CD4-positive, alpha-beta T cell (primary cell): ENCODE measurements at places on chromosomes 6 and 20. TPM values are rescaled to one million over a fixed set of nuclear protein-coding genes. Genes with fewer than 3 reads are reported as not detected.
A peak's percentile ranks its signal among the peaks of the same experiment; 100 is the strongest.

The JPH2 gene
- not detected for total RNA-seq

The TMC2 gene
- total RNA-seq, result not detected

The LY6G6C gene
- total RNA-seq, result not detected

The LTB gene
- 239 TPM for total RNA-seq

The UTRN gene
- total RNA-seq, result 153 TPM

The HEY2 gene
- 0.30 TPM for total RNA-seq

The PBOV1 gene
- not detected for total RNA-seq

The MAFB gene
- 3.3 TPM for total RNA-seq

The ID4 gene
- total RNA-seq, result not detected

The FOXC1 gene
- total RNA-seq, result not detected

DNA sequence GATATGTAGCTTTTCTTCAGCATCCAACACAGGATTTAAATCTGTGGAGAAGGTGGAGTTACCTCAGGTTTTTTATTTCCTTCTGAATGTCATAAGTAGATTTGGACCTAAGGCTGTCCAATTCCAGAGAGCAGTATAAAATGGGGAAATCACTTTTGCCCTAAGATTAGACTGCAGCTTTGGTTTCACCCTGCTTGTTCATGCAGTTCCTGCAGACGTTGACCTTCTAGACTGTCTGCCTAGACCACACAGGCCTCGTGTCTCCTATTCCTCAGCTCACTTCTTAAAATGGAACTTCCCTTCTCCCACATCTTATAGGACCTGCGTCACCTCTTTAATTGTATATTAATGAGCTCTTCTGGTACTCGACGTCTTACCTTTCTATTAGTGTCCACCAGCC is 26.0 kb upstream of the C6orf62 start:
- DNase-seq, result no peak

GRCh38 chr6:30908700-30909099 is 693 bp downstream of the GTF2H4 start:
- DNase-seq, result no peak

GRCh38 chr6:159929819-159930218 is 39.0 kb downstream of the MAS1 start:
- peak; percentile 15 for DNase-seq

DNA sequence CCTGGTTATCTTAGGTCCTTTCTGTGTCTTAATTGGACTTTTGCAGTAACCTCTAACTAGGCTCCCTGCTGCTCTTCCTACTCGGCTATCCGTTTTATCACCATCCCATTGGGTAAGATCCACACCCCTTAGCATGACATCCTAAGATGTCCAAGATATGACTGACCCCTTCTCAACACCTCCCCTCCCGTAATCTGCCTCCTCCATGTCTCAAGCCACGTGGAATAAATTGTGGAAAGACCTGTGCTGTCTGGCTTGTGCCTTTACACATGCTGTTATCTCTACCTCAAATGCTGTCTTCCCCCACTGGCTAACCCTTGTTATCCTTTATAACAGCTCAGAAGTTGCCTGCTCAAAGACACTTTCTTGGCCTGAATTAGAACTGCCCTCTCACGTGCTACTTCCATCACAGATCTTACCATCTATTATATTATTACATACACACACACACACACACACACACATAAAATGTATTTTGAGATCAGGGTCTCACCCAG is 26.5 kb downstream of the EIF2S2 start:
- DNase-seq, result no peak

GRCh38 chr20:12016291-12016690 is 98.6 kb downstream of the BTBD3 start:
- DNase-seq, result no peak

- no peak for DNase-seq
Observed at GRCh38 chr6:122405417-122405816, 6.0 kb downstream of the HSF2 start.

DNA sequence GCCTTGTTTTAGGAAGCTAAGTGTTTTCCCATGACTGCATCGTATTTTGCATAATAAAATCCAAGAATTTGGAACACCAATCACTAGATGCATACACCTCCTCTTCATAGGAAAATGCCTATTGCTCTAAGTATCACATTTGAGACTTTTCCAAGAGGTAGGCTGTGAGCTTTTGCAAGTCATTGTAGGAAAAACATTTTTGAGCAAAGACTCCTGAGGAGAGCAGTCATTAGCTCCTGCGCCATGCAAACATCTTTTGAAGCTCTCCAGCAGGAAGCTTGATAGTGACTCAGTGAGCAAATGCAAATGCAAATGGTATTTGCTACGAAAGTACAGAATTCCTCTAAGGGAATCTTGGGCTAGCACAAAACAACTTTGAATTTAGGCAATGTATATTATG is 750.4 kb downstream of the QKI start:
- no peak for DNase-seq

GRCh38 chr6:140236732-140237131 is 862.3 kb upstream of the CITED2 start:
- no peak for DNase-seq

DNA sequence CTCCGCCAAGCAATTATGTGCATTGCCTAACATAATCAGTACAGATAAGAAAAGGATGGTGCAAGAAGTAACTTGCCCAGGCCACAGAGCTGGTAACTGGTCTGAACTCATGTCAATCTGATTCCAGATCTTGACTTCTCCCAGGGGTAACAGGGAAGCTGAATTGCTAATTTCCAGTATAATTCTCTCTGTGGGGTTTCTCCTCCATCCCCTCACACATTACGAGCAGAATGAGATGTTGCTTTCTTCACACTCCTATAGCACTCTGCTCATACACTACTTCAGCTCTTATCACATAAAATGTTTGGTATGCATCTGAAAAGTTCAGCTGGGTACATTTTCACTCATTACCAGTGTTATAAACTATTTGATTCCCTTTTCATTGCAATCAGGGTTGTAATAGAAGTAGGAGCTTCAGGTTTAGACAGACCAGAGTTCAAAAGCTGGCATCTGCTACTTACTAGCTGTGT is 24.0 kb upstream of the LRRC1 start:
- no peak for DNase-seq

GRCh38 chr6:40661726-40662125 is 74.6 kb upstream of the LRFN2 start:
- DNase-seq, result no peak

GRCh38 chr6:101011186-101011585 is 130.1 kb upstream of the ASCC3 start:
- DNase-seq, result peak; percentile 63

DNA sequence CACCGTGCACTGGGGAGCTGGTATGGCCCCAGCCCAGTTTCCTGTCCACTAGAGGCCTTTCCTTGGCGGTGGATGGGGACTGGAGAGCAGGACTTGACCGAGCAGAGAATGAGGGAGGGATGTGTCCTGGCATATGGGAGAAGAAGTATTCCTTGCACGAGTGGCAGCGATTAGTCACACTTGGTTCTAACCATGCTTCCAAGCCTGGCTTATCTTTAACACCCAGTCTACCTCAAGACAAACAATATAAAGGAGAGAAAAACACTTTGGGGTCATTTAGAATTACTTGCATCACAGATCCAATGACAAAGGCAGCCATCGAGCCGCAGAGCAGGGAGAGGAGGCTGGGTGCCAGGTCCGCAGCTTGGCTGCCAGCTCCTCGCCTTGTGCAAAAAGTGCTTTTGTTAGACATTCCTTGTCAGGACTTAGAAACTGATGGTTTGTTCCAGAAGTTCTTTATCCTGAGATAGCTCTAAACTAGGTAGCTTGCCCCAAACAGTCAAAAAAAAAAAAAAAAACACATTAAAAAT is 214.9 kb upstream of the GMDS start:
- no peak for DNase-seq

DNA sequence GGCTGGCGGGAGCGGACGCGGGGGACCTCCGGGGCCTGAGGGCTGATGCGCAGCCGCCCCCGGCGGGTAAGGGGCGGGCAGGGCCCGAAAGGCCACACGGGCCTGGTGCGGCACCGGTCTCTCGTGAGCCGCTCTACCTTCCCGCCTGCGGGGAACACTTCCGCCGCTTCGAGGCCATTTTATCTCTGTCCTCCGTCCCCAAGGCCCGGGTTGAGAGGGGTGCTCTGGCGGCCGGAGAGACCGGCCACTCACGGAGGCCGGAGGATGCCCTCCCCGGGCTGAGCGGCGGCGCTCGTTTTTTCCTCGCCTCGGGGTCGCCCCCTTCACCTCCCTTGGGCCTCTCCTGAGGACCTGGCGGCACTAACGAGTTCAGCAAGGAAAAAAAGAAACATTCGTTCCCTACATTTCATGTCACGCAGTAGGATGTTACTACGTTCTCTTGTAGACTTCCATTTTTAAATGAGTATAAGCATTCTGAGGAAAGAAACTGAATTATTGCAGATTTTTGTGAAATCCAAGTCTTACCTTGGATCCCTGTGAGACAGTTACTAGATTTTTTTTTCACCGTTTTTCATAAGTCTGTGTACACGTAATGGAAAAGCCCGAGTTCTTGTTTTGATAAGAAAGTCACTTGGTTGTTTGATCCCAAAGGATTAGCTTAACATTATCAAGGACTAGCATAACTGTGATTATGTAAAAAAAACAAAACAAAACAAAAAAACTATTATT is 575 bp downstream of the WTAP start:
- no peak for DNase-seq

GRCh38 chr6:110147870-110148269 is 31.6 kb downstream of the WASF1 start:
- DNase-seq, result no peak

- DNase-seq, result no peak
Observed at GRCh38 chr20:34753706-34754461, 49.7 kb downstream of the TP53INP2 start.

GRCh38 chr20:25000268-25000801 is 7.8 kb upstream of the APMAP start:
- no peak for DNase-seq

DNA sequence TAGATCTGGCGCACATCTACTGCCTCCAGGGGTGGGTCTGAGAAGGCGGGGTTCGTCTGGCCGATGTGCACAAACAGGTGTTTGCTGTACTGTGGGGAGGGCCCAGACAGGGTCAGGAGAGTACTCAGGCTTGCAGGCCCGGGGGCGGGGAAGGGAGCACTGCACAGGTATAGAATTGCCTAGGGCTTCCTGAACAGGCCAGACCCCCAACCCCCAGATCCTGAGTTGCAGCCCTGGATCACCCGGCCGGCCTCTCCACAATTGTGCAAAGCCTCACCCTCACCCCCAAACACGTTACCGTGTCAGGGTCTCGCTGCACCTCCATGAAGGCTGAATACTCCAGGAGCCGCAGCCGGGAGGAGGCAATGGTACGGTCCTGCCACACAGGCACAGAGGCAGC is 7.8 kb downstream of the RPL10A start:
- DNase-seq, result no peak

DNA sequence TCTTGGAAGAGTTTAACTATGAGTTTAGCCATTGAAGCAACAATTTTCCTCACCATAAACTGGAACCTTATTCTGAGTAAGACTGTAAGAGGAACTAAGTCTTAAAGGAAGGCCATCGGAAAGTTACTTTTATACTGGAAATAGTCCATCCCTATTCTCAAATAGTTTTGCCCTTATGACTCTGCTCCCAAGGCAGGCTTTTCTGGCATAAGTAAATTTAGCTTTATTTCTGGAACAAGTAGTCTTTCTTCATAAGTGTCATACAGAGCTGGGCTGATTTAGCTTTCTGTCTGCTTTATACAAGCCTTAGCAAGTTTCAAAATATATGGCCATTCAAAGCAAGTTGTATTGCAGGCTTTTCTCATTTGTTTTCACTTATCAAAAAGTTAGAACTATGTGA is 328.1 kb downstream of the HACE1 start:
- DNase-seq, result no peak

DNA sequence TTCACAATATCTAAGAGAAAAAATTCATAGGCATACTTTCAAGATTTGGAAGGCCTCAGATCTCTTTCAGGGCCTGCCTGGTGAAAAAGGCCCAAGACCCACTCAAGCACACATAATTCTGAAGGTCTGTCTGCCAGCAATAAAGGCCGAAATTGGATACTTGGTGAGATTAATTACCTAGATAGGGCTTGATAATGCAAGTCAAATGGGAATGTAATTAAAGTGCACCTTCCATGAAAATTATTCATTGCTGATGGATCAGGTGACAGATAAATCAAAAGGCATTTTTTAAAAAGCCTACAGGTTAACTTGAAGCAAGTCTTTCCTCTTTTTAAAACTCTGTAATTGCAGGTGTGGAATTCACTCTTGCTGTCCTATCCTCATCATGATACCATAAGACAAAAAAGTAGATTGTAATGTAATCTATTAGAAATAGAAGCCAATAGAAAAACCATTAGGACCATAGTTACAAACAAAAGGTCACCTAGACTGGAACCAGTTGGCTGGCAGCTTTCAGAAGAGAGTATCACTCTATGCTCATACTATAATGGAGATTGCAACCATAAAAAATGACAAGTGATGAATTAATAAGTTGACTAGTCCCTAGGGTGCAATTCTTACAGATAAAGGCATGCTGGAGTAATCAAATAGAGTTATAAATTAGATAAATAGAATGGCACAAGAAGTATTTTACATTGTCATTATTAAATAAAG is 77.3 kb downstream of the EPHA7 start:
- no peak for DNase-seq

DNA sequence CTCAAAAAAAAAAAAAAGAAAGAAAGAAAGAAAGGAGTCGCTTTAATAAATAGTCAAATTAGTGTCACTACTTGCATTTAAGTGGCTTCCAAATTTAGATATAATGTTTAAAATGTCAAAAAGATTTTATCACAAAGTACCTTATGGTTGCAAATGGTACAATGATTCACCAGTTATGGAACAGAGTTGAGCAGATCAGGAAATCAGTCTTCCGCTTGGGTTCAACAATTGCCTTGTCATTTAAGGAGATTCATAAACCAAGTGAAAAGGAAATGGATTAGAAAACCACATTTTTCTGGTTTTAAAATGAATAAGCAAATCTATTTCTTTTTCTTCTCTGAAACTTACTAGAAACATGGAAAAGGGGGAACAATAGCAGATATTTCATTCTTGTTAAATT is 94.8 kb upstream of the PTPRT start:
- DNase-seq, result no peak

DNA sequence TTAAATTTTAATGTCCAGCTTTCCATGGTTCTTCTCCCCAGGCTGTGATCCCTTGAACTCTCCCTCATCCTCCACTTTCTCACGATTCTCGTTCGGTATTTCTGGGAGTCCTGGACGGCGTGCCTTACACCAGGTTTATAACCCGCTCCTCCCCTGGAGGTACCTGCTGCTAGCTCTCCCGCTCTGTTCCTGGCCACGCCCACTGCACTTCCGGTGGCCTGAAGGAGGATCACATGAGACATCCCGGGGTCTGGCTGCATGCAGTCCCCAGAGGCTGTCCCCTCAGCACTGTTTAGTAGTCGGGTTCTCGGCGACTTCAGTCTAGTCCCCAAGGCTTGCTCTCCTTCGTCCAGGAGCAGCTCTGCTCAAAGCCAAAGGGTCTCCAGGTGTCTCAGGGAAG is 28.4 kb upstream of the GCLC start:
- DNase-seq, result no peak

- DNase-seq, result no peak
Observed at GRCh38 chr6:131124336-131125071, 10.8 kb upstream of the AKAP7 start.

DNA sequence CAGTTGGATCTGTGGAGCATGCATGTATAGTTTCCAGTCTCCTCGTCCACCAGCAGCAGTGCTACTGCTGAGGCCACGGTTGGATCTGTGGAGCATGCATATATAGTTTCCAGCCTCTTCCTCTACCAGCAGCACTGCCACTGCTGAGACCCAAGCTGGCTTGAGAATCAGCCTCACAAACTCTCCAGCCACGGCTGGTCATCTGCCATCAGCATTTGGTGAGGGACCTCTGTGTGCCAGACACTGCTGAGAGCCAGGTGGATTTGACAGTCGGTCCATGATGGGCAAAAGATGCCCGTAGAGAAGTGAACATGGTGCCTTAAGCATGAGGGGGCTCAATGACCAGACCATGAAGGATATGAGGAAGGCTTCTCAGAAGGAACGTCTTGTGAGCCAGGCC is 46.4 kb downstream of the SLC9A8 start:
- DNase-seq, result no peak
